ENCODE measurements at places on chromosomes 1 and 21.

GRCh38 chr1:241647658-241648057, 4.4 kb upstream of the WDR64 start:
- DNase-seq: no peak

- no peak for DNase-seq
These were observed 56.2 kb downstream of the TAS1R2 start for GRCh38 chr1:18803151-18803791.

DNA sequence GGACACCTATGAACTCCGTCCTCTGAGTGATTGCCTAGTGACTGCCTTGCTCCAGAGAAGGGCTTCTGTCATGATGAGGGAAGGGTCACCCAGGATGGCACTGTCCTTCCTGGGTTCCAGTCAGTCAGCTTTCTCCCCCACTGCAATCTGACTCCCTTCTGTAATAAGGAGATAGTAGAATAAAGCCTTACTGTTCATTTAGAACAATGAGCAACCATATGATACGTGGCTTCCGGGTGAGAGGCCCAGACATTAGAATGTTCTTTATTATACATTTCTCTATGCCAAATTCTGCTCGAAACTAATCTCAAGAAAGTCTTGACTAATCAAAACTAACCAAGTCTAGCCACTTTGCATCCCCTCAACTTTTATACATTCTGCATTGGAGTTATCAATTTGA, 8.5 kb upstream of the MTMR11 start:
- DNase-seq: no peak

DNA sequence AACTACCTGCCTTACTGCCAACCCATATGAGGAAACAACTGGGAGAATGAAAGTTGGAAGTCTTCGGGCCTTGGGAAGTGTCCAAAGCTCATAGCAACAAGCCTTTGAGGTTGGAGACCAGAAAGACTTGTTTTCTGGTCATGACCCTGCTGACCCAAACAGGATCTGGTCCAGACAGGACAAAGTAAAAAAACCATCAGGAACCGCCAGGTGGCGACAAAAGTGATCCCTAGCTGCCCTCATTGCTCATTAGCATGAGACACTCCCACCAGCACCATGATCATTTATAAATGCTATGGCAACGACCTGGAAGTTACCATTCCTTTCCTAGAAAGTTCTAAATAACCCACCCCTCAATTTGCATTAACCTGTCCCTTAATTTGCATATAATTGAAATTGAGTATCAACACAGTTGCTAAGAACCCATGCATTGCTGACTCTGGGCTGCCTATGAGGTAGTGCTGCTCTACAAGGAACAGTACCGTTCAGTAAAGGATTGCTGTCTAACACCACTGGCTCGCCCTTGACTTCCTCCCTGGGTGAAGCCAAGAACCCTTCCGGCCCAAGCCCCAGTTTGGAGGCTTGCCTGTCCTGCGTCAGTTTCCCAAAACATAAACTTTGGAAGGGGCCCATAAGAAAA, 89.0 kb downstream of the URB2 start:
- DNase-seq: peak; percentile 73

DNA sequence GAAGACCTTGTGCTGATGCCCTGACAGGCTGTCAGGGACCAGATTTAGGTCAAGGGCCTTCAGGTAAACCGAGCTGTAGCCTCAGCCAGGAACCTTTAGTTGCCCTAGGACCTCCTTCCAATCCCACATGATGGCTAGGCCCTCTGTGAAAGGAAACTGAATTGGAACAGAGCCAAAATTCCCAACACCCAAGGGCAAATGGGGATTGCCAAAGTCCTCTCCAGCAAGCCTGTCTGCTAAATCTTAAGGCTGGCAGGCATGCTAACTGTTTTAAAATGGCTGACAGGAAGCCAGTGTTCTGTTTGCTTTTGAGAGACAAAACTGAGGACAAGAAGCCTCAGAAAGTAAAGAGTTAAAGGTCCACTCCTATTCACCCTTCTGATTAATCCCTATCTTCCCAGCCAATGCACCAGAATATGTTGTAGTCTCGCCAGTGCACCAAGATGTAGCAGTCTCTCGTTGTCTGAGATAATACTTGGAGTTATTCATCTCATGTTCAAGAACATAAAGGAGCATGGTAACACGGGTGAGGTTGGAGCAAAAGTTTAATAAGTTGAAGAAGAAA, 35.1 kb downstream of the MSTO1 start:
- DNase-seq: no peak

DNA sequence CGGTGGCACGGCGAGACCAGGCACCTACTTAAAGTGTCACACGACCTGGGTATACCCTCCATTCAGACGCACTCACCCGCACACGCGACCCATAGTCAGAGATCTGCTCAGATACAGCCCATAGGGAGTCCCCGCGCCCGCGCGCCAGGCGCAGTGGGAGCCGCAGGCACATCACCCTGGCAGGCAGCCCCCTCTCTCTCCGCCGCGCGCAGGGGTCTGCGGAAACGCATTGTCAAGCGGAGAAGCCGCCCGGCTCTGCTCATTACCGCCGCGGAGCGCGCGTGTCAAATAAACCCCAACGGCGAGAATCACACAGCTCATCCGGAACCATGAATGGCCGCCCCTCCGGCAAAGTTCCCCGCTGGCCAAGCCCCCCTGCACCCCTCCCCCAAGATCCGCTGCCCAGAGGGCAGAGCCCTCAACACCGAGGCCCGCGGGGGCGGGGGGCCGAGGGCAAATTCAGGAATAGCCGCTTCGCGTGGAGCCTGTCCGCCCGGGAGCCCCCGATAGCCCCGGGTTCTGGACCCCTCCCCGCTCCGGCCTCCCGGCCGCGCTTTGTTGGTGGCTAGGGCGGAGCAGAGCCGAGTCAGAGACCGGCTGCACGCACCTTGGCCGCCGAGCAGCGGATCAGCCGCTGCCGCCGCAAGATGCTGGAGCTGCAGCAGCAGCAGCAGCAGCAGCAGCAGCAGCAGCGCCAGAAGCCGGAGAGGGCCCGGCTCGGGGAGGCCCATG, 522 bp downstream of the LRP8 start:
- peak; percentile 19 for DNase-seq

GRCh38 chr1:161307230-161307768, 2.5 kb downstream of the MPZ start:
- no peak for DNase-seq

DNA sequence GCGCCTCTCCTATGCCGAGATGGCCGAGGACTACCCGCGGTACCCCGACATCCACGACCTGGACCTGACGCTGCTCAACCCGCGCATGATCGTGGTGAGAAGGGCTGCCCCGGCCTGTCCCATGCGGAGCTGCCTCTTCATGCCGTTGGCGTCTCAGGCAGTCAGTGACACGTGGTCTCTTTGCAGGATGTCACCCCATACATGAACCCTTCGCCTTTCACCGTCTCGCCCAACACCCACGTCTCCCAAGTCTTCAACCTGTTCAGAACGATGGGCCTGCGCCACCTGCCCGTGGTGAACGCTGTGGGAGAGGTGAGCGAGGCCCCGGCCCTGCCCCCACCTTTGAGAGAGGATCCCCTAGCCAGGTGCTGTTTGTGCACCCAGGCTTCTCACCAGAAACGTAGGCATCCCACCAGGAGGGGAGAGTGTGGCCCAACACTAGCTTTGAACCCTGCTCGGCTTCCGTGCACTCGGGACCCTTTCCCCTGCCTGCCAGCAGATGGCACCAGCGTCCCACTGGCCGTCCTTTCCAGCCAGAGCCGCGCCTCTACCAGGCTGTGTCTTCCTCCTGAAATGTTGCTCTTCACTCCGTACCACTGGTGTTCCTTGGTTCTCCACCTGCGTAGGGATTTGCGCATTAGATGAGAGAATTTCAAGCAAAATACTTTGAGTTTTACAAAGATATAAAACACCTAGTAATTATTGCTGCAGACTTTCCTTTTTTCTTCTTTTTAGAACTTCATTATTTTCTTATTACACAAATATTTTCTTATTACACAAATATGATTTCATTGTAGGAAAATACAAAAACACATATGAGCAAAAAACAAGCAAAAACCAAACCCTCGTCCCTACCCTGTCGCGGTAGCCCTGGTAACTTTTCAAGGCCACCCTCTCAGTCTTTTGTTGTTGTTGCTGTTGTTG, 9.0 kb downstream of the NPPA start:
- DNase-seq: peak; percentile 52

GRCh38 chr21:43643193-43643592, 16.1 kb downstream of the HSF2BP start:
- no peak for DNase-seq

GRCh38 chr1:23118407-23118806, 50.2 kb downstream of the LUZP1 start:
- no peak for DNase-seq
